ENCODE measurements at places on chromosomes 7 and 10. TPM values are rescaled to one million over a fixed set of nuclear protein-coding genes. Genes with fewer than 3 reads are reported as not detected.

Gene CHAT
- not detected for total RNA-seq

Gene SSC4D
- 1.3 TPM for total RNA-seq

Gene PON1
- total RNA-seq: 0.34 TPM

Gene SLC26A5
- not detected for total RNA-seq

Gene CCDC7
- 0.68 TPM for total RNA-seq

Gene PIK3AP1
- 0.36 TPM for total RNA-seq

Data from A549 treated with CpdA at 1 μM for 4 hours (cell line).